ENCODE measurements at places on chromosomes 2 and 18.
A peak's percentile ranks its signal among the peaks of the same experiment; 100 is the strongest.

DNA sequence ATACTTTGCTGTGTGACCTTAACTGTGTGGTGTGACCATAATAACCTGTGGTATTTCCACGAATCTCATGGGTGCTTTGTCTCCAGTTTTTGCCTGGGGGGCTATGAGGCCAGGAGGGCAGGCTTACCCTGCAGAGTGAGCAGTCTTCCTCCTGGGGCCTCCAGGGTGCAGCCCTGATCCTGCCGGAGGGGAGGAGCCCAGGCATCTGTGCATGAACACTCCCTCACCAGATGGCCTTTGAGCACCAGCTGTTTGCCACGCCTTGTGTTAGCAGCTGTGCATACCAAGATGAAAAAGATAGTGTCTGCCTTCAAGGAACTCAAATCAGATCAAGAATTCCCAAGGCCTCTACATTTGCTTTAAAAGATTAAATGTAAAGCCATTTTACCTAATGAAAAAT is 75.0 kb upstream of the RBM44 start:
- no peak for DNase-seq

- DNase-seq: no peak
Observed at GRCh38 chr2:14781142-14781541, 148.6 kb downstream of the LRATD1 start.

DNA sequence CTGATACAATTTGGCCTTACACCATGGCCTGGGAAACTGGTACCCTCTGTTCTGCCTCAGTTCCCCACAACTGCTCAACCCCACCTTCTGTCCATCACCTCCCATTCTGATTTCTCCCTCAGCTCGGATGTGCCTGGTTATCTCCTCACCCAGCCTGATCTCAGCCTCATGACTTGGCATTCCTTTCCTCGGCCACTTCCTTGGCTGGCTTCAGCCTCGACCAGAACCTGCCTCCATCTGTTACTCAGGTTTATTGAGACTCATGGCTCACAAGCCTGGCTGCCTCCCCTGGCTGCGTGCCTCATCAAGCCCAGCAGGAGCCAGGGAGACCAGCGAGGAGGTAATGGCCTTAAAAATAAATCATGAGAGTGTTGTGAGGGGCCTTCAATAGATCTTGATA is 356.2 kb upstream of the SPRED2 start:
- DNase-seq: no peak

- DNase-seq: no peak
Observed at GRCh38 chr2:200664770-200665494, 79.1 kb downstream of the AOX1 start.

GRCh38 chr2:203763241-203763937 is 57.0 kb downstream of the CD28 start:
- DNase-seq: no peak

DNA sequence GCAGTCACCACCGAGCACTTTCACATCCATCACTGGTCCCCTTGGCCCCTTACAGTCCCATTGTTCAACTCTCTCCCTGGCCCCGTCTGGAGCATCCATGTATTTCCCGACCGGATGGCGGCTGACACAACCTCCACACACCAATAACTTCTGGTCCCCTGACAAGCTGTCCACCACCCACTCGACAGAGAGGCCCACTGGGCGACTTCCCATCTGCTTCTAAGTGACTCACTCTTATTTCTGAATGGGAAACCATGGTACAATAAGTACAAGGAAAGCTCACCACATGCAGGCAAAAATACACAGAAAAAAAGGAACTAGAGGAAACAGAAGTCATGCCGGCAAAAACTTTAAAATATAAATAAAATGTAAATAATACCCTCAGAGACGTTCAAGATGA is 82.9 kb upstream of the RAB12 start:
- no peak for DNase-seq

DNA sequence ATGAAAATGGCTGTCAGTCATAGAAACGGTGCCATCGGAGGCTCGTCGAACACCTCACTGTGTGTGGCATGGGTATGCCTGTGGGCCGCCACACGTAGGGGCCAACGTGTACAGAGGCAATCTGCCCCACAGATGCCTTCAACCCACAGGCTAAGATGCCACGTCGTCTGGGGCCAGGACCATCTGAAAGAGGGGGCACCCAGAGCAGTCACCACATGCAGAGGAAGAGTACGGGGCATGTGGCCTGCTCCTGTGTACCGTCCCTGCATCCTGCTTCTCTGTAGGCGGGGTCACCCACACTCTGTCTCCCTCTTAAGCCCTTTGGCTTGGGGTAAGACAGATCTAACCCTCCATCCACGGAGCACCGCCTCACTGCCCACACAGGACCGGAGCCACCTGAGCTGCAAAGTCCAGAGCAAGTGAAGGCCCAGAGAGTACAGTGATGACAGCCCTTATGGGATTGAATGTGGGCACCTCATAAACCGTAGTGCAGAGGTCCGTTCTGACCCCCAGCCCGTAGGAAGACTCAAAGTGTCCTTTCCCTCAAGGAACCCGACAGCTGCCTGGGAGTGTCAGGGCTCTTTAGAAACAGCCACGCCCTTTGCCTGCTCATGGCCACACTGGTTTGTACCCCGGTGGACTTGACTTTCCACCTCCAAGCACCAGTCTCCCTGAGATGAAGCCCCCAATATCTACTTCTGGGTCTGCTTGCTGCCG is 66.2 kb downstream of the TWIST2 start:
- no peak for DNase-seq

- DNase-seq: no peak
Observed at GRCh38 chr18:69484699-69485396, 84.2 kb downstream of the DOK6 start.

- no peak for DNase-seq
Observed at GRCh38 chr2:124959581-124959980, 934.5 kb downstream of the CNTNAP5 start.

- no peak for DNase-seq
Observed at GRCh38 chr18:777021-777420, 35.0 kb downstream of the YES1 start.

- no peak for DNase-seq
Observed at GRCh38 chr2:176421297-176422050, 152.2 kb downstream of the MTX2 start.

DNA sequence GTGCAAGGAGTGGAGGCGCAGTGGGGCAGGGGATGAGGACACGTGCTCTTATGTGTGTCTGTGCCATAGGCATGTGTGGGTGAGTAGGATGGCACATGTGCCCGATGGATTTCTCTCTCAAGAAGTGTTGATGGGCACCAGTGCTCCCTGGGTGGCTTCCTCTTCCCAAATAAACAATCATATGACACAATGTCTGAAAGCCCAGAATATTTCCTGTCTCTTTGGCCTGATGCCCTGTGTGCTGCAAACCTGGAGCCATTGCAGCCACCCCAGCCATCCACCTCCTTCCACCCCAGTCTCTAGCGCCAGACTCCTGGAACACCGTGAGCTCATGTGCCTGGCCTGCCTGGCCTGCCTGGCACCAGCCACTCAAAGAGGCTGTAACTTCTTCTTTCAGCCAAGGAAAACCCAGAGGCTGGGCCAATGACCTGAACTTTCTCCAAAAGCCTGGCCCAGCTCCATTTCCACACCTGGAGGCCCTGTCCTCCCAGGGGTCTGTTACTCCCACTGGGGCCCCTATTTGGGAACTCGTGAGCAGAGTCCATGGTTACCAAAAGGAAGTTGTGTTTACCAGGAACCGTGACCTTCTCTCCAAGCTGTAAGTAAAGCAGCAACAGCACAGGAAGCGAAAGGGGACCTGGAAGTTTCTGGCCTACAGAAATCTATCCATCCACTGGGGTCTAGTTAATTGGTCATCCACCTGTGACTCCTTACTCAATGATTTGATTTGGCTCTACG is 9.5 kb upstream of the ZBTB7C start:
- DNase-seq: no peak

DNA sequence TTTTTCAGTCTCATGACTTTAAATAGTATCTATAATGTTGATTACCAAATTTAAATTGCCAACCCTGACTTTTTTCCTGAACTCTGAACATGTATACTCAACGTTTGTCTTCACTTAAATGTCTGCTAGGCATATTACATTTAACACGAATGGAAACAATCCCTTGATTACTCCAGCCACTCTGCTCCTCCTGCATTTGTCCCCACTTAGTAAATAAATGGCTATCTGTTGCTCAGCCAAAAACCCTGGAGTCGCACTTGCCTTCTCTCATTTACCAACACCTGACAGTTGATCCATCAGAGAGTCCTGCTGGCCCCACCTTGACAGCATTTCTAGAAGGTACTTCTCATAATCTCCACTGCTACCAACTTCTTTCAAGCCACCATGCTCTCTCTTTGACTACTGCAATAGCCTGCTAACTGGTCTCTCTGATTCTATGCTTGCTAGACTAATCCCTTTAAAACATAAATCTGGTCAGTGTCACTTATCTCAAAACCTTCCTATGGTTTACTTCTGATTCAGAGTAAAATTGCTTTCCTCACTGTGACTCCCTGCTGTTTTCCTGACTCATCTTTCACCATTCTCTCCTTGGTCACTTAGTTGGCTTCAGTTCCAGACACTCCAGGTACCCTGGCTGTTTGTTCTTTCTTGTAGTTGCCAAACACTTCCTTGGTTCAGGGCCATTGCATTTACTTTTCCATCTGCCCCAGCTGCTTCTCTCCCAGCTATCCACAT is 31.9 kb downstream of the SPAG16 start:
- DNase-seq: no peak

- DNase-seq: no peak
Observed at GRCh38 chr2:38997781-38998180, 108.1 kb downstream of the ARHGEF33 start.

GRCh38 chr2:69260666-69261065 is 126.4 kb downstream of the GFPT1 start:
- DNase-seq: no peak

GRCh38 chr2:221097568-221097915 is 474.6 kb downstream of the EPHA4 start:
- DNase-seq: no peak

DNA sequence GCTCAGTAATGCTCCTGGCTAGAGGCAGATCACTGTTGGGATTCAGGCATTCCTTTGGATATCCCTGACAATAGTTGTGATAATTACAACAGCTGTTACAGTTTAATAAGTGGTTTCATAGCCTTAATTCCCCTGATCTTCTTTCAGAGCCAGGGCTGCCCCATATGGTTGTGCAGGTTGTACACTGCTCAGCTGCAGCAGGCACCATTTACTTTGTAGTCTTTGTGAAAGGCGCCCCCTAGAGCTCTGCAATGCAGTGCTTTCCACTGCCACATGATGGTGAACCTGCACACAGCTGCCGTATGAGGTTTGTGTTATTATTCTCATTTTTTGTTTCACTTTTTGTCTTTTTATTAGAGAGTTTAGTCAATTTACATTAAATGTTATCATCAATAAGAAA is 239.1 kb downstream of the KCNS3 start:
- no peak for DNase-seq

DNA sequence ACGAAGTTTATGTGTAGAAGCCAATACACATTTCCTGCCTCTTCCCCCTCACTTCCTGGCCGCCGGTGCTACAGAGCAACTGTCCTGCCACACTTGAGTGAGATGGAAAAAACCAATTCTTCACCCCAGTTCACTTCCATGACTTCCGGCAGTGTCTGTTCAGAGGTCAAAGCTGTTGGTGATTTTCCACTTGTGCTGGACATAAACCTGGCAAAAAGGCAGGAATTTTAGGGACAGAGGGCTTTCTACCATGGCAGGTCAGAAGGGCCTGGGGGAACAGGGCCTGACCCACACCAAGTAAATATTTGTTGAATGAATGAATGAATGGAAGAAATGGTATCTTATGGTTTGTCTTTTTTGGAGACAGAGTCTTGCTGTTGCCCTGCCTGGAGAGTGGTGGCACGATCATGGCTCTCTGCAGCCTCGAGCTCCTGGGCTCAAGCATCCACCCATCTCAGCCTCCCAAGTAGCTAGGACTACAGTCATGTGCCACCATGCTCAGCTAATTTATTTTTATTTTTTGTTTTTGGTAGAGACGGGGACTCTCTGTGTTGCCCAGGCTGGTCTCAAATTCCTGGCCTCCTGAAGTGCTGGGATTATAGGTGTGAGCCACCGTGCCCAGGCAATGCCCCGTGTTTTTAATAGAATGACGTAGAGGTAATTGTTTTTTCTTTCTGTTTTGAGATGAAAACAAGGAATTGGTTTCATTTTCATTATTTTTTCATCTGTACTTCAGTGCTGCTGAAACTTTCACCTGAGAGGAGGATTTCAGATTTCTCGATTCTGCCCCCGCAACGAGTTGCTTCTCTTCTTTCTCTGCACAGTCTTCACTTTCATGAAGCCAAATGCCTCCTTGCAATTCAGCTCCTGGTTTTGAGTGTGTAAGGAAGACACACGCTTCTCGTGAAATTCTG is 48.0 kb upstream of the LPIN2 start:
- peak; percentile 24 for DNase-seq
